ENCODE measurements at places on chromosomes 3 and 15.

DNA sequence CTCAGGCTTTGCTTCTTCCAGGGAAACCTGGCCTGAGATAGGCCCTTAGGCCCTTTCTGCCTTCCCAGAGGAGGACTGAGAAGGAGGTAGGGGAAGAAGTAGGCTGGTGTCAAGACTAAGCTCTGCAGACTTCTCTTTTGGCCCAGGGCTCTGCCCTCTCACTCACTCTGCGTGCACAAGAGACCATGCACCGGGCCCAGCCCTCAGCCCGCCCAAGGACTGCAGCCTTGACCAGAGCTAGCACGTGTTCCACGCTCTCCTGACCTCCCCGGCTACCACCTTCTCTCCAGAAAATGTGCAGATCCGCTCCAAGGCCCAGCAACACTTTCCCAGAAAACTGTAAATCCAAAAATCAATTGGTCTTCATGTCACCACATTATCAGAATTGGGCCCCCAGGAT, 59.8 kb downstream of the SEMA5B start:
- DNase-seq, result no peak

DNA sequence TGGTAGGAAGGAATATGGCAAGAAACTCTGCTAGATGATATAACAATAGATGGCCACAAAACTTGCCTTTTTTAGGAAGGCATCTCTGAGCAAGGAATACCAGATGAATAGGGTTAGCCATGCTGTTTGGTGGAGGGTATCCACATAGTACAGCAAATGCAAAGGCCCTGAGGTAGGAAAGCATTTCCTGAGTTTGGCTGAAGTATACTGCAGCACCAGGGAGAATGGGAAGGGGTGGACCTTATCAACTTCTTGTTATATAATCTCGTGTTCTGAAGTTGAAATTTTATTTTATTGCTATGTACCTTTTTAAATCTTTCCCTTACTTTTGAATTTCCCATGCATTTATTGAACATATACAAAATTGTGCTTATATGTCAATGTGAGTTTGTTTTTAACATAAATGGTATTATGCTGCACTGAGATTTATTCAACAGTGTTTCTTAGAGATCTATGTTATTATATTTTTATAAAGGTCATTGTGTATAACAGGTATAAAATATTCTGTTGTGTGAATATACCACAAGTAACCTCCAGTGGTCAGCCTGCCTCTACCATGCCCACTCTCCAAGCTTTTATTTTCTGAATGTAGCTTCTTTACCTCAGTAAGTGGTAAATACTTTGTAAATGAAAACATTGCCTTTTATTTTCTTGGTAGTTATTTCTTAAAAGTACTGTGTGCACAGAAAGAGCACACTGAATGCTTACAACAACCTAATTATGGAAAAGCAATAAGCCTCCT, 2.8 kb upstream of the KAT2B start:
- no peak for DNase-seq

- DNase-seq, result no peak
These were observed 6.1 kb downstream of the ISLR2 start for GRCh38 chr15:74136540-74136813.

GRCh38 chr3:67000009-67000408, 1.9 kb downstream of the KBTBD8 start:
- DNase-seq, result no peak
